ENCODE measurements at places on chromosomes 16 and 17.

DNA sequence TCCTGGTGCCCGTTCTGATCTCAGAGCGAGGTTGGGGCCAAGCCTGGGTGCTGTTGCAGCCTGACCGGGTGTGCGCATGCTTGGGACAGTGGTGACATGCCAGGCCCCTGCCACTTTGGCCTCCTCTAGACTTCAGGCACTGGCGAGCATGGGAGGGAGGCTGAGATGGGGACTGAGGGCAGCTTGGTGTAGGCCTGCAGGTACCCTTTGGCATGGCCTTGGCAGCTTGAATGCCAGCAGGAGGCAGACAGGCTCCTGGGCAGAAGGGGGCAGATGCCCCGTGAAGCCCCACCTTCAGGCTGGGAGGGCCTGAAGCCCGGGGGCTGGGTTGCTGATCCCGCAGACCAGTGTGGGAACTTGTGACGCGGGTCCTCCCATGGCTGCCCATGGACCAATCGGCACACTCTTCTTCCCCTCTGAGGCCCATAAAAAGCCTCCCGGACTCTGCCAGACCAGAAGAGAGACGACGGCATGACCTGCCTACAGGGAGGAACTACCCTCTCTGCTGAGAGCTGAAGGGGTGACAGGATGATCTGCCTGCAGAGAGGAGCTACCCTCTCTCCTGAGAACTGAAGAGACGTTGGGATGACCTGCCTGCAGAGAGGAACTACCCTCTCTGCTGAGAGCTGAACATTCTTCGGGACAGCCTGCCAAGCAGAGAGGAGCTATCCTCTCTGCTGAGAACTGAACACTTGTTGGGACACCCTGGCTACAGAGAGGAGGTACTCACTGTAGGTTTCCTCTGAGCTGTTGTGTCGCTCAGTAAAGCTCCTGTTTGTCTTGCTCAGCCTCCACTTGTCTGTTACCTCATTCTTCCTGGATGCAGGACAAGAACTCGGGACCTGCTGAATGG is 17.5 kb downstream of the RHOT1 start:
- no peak for DNase-seq

DNA sequence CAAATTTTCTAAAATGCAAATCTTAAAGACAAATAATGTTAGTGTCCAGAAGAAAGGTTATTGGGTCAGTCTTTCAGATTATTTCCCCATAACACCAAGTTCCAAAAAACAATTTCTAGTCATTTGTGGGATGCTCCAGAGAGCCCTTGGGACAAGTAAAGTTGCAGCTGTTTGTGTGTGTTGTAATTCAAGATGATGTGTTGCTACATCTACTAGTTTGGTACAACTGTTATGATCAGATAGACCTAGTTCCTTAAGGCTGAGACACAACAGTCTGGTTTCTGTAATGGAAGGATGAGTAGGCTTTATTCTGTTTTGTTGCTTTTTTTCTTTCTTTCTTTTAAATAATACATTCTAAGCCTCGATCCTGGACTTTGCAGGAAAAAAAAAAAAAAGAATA is 41.9 kb downstream of the PIGL start:
- no peak for DNase-seq

DNA sequence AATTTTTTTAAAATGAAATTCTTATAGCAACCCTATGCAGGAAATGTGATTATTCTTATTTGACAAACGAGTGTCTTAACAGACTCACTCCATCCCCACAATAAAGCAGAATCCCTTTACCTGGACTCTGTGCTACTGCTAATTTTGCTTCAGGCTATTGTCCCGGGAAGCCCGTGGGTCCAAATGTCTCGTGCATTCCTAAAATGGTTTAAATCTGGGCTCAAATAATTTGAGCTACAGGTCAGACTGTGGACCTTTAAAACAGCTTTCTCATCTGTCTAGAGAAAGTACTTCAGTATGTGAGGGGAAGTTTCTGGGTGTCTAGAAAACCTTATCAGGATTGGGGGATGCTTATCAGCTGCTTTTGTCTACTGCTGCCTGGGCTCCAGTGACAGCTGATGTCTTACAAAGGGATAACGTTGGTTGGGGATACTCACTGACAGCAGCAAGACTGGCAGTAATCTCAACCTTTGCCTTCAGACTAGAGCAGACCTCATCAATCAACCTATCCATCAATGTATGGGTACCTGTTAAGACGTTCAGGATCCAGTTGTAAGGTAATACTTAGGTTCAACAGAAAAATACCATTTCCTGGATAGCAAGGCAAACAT is 197.9 kb upstream of the CDH11 start:
- peak; percentile 59 for DNase-seq

DNA sequence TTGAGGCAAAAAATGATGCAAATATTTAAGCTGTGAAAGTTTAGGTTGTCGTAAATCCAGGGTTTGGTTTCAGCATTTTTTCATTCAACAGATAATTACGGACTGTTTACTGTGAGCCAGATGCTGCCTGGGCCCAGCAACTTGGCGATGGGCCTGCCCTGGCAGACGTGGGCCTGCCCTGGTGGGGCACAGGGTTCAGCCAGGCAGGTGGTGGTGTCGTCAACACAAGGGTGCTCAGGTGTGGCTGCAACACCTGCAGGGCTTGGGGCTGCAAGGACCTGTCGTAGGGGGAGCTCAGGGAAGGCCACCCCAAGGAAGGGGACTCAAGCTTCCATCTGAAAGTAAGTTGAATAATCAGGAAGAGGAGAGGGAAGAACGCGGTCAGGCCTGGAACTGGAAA is 15.1 kb downstream of the ZC3H18 start:
- no peak for DNase-seq

DNA sequence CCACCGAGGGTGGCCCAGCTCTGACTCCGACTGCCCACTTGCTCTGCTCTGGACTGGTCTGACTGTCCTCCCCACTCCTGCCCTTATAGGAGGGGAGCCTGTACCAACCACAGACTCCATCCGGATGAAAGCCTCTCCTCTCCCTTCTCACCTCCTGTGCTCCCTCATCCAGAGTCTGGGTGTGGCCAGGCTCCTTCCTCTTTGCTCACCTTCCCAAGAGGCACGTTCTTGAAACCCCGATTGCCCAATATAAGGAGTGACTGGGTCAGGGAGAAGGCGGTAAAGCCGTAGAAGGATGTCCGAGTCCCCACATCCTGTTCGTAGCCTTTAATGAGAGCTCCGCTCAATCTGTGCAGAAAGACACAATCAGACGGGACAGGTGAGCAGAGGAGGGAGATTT is 17.1 kb downstream of the ST6GALNAC1 start:
- DNase-seq = no peak
